Activated CD4-positive, alpha-beta T cell treated with anti-CD3 and anti-CD28 coated beads, Interleukin-2, amount 10 ng/mL, durations not matched to agents 24 days and 14 days (primary cell): ENCODE measurements at places on chromosomes 12 and 14.
A peak's percentile ranks its signal among the peaks of the same experiment; 100 is the strongest.

DNA sequence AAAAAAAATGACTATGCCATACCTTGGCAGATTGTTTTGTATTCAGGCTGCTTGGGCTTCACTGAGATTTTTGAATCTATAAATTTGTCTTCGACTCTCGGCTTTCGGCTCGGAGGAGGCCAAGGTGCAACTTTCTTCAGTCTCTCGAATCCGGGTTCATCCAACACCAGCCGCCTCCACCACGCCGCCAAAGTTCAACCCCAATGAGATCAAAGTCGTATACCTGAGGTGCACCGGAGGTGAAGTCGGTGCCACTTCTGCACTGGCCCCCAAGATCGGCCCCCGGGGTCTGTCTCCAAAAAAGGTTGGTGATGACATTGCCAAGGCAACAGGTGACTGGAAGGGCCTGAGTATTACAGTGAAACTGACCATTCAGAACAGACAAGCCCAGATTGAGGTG, 12.4 kb upstream of the SPPL3 start:
- no peak for DNase-seq

GRCh38 chr14:52891800-52892199, 59.0 kb downstream of the FERMT2 start:
- DNase-seq, result no peak

- no peak for DNase-seq
Observed at GRCh38 chr14:100570726-100571454, 16.3 kb downstream of the BEGAIN start.

DNA sequence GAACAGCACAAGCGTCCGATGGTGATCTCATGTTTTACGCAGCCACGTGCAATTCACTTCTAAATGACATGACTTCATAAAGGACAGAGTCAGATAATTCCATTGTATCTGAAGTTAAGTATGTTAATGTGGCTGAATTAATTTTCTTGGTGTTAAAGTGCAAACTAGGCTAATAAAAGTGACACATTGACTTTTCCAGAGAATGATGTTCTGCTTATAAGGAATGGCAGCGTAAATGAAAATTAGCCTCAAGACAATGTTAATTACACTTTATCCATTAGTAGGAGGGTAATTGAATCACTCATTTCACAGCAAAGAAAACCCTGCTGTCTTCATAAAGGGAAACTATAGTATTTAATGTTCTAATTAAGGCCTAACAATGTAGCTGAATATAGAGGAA, 426.5 kb downstream of the GLT1D1 start:
- no peak for DNase-seq

DNA sequence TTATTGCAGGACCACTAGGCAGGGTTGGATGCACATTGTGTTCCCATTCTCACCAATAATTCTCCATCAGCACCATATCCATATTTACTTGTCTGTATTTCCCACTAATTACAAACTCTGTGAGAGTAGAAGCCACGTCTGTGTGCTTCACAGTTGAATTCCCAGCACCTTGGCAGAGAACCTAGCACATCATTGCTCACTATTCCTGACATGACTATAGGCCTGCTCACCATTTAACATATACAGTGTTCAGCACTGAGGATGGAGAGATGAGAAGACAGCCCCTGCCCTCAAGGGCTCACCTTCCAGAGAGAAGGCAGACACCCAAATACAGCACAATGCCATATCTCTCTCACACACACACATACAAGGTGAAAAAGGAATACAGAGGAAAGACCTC, 5.0 kb downstream of the DAD1 start:
- DNase-seq, result no peak

GRCh38 chr12:52086944-52087835, 7.7 kb downstream of the SMIM41 start:
- DNase-seq, result no peak

- no peak for DNase-seq
Observed at GRCh38 chr12:16121953-16122352, 155.5 kb downstream of the SLC15A5 start.

DNA sequence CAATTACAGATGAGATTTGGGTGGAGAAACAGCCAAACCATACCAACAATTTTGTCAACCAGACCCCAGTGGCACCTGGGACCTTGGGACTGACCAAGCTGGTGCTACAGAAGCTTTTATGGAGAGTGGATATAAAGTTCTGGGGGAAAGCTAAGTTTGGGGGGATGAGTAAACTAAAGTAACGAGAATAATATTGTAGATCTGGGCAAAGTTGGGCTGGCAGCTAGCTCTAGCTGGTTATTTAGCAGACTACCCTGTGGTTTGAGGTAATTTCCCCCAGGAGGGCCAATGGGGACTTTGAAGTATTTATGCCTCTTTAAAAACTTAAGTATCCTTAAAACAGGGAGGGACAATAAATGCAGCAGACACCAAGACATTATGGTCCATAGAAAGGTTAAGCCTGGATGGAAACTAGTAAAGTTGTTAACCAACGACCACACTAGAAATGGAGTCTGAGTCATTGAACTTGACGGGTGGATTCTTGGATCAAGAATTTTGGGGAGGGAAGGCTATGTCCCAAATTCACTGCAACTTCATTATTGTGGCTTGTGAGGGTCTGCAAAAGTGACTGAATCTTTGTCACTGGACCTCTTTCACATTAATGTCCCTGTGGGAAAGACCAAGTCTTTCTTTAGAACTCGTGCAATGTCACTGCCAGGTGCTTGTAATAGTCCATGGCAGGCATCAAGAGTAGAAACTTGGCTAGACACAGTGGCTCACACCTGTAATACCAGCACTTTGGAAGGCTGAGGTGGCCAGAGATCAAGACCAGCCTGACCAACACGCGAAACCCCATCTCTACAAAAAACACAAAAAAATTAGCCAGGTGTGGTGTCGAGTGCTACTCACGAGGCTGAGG, 48.5 kb upstream of the OR5AU1 start:
- no peak for DNase-seq

DNA sequence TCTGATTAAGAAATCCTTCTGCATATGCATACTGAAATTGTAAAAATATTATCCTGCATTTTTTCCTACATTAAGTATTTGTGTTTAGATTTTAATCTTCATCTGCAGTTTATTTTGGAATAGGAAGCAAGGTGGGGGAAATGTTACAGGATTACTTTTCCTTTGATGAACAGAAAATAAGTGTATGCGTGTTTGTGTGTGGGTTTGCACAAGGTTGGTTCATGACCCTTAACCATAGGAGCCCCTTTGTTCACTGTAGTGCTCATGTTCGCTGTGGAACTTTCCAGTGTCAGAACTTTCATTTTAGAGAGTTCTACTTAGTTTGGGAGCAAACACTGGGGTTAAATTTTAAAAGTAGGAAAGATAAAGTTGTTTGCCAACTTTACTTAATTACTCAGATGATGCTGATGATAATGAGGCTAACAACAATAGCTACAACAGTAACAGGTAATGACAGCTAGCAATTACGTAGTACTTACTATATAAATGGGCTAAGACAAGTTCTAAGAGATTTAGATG, 6.4 kb upstream of the A2M start:
- DNase-seq, result peak; percentile 14

- peak; percentile 52 for DNase-seq
Observed at GRCh38 chr12:92109613-92110012, 36.0 kb downstream of the BTG1 start.

DNA sequence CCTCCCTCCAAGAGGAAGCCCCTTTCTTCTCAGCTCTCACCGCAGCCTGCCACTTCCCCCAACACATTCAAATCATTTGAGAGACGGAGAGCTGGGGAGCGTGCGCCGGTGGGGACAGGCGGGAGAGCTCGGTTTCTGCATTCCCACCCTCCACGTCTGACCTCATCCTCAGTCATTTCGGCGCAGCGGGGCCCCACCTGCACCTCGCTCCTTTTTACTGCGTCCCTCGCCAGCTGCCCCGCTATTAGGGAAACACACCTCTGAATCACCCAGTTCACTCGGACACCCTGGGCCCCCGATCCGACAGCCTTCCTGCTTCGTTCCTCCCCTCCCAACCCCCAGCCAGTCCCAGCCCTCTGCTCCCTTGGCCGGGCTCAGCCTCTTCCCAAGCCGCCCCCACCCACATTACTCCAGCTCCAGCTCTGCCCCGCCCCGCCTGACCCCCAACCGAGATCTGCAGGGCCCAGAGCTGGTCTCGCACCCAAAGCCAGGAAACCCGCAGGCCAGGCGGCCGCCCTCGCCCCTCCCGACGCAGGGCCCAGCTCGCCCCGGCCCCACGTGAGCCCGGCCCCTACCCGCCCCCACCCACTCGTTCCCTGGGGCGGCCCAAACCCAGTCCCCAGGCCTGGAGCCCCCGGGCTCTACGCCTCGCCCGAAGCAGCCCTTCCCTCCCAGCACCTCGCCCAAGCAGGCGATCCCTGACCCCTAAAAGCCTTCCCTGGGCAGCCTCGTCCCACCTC, 783 bp downstream of the CORO1C start:
- peak; percentile 76 for DNase-seq

DNA sequence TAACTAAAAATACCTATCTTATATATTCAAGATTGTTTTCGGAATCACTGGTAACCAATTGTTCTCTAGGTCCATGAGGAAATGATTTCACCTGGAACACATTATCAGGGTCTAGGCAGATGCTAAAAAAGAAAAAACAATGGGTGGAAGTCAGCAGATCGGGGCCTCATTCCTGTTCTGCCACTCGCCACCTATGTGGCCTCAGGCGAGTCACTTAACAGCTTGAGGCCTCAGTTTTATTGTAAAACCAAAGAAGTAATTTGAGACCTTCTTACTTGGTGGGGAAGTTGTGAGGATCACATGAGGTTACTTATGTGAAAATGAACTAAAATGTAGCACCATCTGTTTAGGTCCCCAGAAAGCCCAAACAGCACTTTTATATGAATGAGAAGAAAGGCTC, 6.2 kb upstream of the RNASE10 start:
- no peak for DNase-seq

DNA sequence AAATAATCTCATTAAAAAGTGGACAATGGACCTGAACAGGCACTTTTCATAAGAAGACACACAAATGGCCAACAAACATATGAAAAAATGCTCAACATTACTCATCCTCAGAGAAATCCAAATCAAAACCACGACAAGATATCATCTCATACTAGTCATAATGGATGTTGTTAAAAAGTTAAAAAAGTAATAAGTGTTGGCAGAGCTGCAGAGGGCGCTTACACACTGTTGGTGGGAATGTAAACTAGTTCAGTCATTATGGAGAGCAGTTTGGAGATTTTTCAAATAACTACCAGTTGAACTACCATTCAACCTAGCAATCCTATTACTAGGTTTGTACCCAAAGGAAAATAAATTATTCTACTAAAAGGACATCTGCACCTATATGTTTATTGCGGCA, 47.2 kb downstream of the FOXG1 start:
- no peak for DNase-seq

- no peak for DNase-seq
Observed at GRCh38 chr14:31166271-31166561, 41.4 kb downstream of the HECTD1 start.

DNA sequence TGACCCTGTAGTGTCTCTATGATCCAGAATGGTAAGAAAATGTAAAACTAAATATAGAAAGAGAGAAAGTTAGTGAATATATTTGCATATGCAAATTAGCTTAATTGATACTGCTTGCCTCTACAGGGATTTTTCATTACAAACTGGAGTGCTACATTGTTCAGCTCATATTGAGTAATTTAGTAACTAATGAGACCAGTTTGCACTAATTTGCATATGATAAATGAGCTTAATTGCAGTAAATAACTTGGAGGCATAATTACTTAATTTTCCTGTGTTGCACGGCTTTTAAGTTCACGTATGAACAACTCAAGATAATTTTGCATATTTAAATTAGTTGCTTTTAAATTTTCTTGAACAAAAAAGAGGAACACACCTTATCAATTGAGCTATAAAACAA, 436.5 kb downstream of the NPAS3 start:
- no peak for DNase-seq

DNA sequence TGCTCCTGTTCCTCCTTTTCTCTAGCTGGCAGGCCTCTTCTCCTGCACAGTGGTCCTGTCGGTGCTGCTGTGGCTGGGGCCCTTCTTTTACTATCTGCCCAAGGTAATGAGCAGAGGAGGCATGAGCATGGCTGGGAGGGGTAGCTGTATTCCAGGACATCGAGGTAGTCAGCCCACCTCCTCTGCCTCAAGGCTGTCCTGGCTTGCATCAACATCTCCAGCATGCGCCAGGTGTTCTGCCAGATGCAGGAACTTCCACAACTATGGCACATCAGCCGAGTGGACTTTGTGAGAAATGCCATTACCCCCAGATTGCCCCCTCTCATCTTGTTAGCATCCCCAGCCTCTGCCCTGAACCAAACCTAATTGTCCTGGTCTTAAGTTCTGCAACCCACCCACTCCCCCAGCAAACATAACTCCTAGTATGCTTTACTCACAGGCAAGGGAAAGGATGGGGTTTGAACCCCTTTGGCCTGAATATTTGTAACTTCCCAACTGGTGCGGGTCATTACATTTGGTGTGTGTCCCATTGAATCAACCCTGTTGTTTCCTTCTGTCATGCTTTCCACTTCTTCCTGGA, 9.1 kb downstream of the B4GALNT1 start:
- no peak for DNase-seq

- no peak for DNase-seq
Observed at GRCh38 chr14:77372304-77372841, 4.5 kb downstream of the TMED8 start.

- DNase-seq, result peak; percentile 56
Observed at GRCh38 chr14:91484186-91484585, 25.9 kb downstream of the PPP4R3A start.

DNA sequence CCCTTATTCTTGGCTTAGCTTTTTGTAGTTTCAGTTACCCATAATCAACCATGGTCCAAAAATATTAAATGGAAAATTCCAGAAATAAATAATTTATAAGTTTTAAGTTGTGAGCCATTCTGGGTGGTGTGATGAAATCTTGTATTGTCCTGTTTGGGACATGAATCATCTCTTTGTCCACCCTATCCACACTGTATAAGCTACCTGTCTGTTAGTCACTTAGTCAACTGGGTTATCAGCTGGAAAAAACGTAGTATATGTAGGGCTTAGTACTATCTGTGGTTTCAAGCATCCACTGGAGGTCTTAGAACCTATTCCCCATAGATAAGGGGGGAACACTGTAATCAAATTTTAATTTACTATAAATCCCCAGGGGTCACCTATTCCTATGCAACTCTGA, 52.7 kb downstream of the NKX2-1 start:
- no peak for DNase-seq

GRCh38 chr12:124686370-124687173, 119.2 kb upstream of the NCOR2 start:
- no peak for DNase-seq

DNA sequence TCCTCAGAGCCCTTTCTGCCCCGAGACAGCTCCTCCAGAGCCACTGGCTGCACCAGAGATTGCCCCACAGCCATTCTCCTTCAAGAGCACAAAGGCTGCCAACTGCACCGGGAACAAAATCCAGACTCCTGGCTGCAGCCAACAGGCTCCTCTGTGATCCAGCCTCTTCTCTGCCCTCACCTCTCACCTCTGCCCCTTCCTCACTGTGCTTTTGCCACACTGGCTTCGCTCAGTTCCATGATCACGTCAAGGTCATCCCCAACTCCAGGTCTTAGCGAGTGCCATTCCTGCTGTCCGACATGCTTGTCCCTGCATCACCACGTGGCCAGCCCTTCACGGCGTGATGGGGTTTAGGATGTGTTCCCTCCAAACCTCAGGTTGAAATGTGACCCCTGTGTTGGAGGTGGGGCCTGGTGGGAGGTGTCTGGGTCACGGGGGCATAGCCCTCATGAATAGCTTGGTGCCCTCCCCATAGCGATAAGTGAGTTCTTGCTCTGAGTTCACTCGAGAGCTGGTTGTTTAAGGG, 149.3 kb downstream of the PIWIL1 start:
- DNase-seq, result no peak

- DNase-seq, result no peak
Observed at GRCh38 chr12:65924716-65925115, 100.4 kb downstream of the HMGA2 start.
